ENCODE measurements at places on chromosomes 1 and 21. TPM values are rescaled to one million over a fixed set of nuclear protein-coding genes. Genes with fewer than 3 reads are reported as not detected.

DNA sequence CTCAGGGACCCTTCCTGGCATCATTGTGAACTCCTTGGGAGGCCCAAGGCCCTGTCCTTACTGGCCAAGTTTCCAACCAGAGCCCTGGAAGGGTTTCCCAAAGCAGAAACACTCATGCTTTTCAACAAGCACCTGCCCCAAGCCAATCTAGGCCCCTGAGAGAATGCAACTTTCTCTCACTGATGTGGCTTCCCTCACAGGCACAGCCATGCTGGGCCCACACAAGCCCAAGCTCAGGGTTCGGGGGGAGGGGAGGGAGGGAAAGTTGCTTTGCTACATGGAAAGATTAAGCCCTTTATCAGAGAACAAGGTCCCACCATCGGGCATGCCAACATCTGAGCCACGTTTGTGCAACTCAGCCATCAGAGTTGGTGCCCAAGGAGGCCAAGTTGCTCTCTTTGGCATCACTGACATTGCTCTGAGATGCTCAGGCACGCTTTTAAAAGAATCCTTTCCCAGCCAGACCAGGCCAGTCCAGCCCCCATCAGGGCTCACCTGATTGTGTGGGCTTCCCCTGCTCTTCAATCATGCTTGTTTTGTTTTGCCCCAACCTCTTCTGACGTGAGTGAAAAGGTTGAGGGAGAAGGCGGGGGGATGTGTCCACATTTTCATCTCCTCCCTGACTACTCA, 43.5 kb downstream of the RIMS3 start:
- H3K36me3 ChIP-seq, result no peaks in the 10 kb centered on the region
- H3K4me1 ChIP-seq, result peaks cover 15% of the 10 kb centered on the region
- H3K27ac ChIP-seq, result no peak overlapping the region
- no peaks in the 10 kb centered on the region for H3K27me3 ChIP-seq
- DNase-seq, result no peak
- no peak overlapping the region for H3K4me3 ChIP-seq

FCRLB gene
- polyA plus RNA-seq, result 4.9 TPM

WDR77 gene
- polyA plus RNA-seq, result 47.3 TPM

C4BPA gene
- not detected for polyA plus RNA-seq

RNPEP gene
- 28.2 TPM for polyA plus RNA-seq

DNA sequence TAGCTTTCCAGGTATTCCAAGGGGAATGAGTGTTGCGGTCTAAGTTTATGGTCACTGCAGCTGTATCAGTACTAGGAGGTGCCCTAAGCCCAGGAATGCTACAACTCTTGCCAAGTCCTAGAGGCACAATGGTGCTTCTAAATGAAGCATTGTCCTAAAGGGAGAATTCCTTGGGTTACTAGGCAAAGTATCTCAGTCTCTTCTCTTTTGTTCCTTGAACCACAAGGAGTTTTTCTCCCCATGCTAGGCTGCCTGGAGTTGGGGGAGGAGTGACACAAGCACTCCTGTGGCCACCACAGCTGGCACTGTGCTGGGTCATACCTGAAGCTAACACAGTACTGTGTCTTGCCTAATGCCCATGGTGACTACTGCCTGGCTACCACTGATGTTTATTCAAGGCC, 50.7 kb downstream of the KMO start:
- peaks cover 54% of the 10 kb centered on the region for H3K36me3 ChIP-seq
- no peaks in the 10 kb centered on the region for H3K27me3 ChIP-seq
- peaks cover 34% of the 10 kb centered on the region for H3K4me1 ChIP-seq

IQGAP3 gene
- polyA plus RNA-seq, result not detected

DNA sequence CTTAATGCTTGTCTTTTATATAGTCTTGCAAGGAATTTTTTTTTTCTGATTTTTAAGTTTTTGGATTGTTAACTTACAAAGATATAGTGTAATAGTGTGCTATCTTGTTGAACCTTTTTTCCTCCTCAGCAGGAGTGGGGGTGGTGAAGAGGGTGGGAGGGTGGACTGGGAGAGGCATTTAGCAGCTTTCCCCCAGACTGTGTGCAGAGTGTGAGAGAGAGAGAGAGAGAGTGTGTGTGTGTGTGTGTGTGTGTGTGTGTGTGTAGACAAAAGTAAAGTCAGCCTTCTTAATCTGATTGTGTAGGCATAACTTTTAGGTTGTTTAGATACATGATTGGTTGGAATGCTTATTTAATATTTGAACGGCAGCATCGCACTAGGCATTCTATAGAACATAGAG, 4.9 kb downstream of the CAMTA1 start:
- peaks cover 45% of the 10 kb centered on the region for H3K4me1 ChIP-seq
- H3K27ac ChIP-seq, result no peak overlapping the region
- H3K36me3 ChIP-seq, result peaks cover 7% of the 10 kb centered on the region

DNA sequence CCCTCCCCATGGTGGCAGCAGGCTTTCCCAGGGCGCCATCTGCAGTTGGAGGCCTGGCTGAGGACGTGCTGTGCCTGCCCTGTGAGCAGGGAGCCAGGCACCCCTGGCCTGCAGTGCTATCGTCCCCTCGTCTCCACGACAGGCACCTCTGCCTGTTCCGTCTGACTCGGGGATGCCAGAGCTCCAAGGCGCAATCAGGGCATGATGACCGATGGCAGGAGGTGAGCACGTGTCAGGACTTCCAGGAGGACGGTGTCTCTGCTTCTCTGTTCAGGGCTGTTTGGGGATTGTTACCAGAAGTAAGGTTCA, 125.2 kb downstream of the PCBP3 start:
- DNase-seq, result no peak
- H3K27me3 ChIP-seq, result peaks cover 17% of the 10 kb centered on the region
- H3K36me3 ChIP-seq, result no peaks in the 10 kb centered on the region
- no peak overlapping the region for H3K4me3 ChIP-seq

DNA sequence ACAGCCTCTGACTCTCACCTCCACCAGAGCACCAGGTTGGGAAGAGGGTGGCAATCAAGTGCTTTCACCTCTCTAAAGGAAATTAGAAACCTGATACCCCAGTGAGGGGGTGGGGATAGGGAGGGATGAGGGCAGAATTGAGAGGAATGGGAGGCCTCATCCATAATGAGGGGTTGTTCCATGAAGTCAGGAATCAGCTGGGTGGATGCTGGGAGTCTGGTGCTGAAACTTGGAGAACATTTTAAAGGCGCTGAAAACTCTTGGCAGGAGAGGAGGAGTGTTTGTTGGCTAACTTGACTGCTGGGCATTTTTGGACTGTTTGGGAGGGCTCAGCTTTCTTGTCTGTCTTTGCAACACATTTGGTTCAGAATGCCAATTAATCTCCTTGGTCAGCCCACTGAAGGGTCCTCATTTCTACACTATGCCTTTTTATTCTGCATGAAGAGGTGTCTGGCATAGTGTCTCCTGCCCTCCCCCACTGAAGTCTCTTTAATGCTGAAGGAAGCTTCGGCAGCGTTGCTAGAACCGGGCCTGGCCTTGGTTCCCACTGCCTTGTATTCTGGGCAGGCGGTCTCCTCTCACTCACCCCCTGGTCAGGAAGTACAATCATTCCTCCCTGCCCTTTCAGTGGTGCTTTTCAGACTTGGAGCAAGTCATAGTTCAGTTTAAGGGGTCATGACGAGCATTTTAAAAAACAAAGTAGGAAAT, 2.2 kb downstream of the PHGDH start:
- H3K4me3 ChIP-seq, result peak overlapping the region; percentile 95
- H3K36me3 ChIP-seq, result no peaks in the 10 kb centered on the region
- H3K27me3 ChIP-seq, result peaks cover 4% of the 10 kb centered on the region
- peaks cover 20% of the 10 kb centered on the region for H3K4me1 ChIP-seq
- H3K27ac ChIP-seq, result no peak overlapping the region

- H3K27me3 ChIP-seq, result no peaks in the 10 kb centered on the region
- peaks cover 3% of the 10 kb centered on the region for H3K4me1 ChIP-seq
- no peak overlapping the region for H3K4me3 ChIP-seq
- H3K27ac ChIP-seq, result no peak overlapping the region
Measured at GRCh38 chr1:210691039-210691610, 362.4 kb downstream of the HHAT start.

GRCh38 chr1:171742577-171742922, 685 bp upstream of the VAMP4 start:
- peaks cover 21% of the 10 kb centered on the region for H3K4me1 ChIP-seq
- no peaks in the 10 kb centered on the region for H3K27me3 ChIP-seq
- DNase-seq, result no peak
- peak overlapping the region; percentile 99 for H3K27ac ChIP-seq

VAV3 gene
- 39.7 TPM for polyA plus RNA-seq

DNA sequence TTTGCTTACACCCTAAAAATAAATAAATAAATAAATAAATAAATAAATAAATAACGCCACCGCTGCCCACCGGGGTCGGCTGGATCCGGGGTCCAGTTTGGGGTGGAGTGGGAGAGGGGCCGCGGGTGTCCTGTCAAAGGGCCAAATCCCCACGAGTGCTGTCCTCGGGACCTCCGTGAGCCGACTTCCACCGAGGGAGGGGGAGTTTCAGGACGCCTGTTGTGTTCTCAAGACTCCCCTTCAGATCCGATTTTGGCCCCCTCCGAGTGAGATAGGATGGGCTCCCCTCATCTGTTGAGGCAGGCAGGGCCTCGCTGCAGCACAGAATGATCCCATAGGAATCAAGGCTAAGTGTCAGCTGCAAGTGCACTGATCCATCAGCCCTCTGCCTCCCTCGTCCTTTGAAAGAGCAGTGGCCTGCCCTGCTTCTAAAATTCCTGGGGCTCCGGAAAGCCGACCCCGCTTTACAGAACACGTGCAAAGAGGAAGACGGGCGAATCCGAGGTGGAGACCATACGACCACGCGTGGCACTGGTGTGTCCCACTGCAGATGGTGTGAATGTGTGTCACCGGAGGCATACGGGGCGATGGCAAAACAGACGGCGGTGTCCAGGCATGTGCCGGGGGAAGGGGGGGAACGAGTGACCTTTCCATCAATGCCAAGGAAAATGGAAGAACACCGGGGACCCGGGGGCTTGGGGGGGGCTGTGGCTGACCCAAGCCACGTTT, 3880.5 kb downstream of the SRGAP2C start:
- no peak overlapping the region for H3K27ac ChIP-seq
- no peak overlapping the region for H3K4me3 ChIP-seq
- H3K27me3 ChIP-seq, result no peaks in the 10 kb centered on the region
- peaks cover 44% of the 10 kb centered on the region for H3K36me3 ChIP-seq
- DNase-seq, result no peak

DNA sequence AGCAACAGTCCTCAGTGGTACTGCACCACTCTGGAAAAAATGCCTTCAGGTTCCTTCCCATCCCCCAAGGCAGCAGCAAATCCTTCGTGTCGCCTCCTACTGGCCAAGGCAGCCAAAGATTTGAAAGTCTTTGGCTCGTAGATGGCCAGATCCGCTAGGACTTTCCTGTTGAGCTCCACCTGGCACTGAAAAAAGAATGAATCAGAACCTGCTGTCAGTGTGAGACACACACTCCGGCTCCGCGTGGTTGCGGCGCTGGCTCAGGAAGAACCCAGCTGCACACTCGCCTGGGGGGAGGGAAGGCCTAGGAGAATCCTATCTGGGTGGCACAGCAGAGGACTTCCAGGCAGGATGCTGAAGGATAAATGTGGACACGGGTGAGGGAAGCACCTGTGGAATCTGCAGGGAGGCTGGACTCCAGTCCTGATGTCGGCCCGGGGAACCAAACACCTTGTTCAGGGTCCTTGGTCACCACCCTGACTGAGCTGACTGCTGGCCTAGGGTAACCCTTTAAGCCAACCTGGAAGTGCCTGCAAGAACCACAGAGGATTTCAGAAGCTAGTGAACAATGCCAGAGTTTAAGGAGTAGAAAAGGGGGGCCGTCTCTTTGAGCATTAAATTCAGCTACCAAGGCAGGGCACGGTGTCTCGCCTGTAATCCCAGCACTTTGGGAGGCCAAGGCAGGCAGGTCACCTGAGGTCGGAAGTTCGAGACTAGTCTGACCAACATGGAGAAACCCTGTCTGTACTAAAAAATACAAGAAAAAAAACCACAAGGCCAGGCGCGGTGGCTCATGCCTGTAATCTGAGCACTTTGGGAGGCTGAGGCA, 3.2 kb upstream of the CCNL2 start:
- H3K27ac ChIP-seq, result peak overlapping the region; percentile 51
- H3K4me3 ChIP-seq, result peak overlapping the region; percentile 23
- peaks cover 65% of the 10 kb centered on the region for H3K4me1 ChIP-seq
- no peak for DNase-seq

DNA sequence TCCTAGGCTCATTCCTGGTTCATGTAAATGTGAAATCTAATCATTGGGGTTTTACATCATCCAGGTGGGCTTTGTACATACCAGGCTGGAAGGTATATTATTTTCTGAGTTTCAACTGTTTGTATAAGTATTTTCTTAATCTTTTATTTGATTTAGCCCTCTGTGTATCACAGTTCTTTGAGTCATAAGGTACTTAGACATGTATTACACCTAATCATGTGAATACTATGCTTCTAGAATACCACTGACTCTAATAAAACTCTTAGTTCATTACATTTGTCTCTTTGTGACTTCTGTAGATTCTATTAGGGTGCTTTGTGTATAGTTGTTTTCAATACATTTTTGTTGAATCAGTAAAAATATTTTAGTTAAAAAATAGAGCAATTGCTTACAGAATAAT, 92.8 kb downstream of the ZFYVE9 start:
- peaks cover 76% of the 10 kb centered on the region for H3K27me3 ChIP-seq
- H3K4me3 ChIP-seq, result no peak overlapping the region
- DNase-seq, result no peak
- no peak overlapping the region for H3K27ac ChIP-seq
- no peaks in the 10 kb centered on the region for H3K4me1 ChIP-seq

PIP5K1A gene
- polyA plus RNA-seq, result 22.9 TPM

GRCh38 chr1:24572301-24572700, 16.4 kb downstream of the NCMAP start:
- no peaks in the 10 kb centered on the region for H3K27me3 ChIP-seq
- H3K4me3 ChIP-seq, result peak overlapping the region; percentile 69
- peaks cover 28% of the 10 kb centered on the region for H3K4me1 ChIP-seq
- H3K27ac ChIP-seq, result peak overlapping the region; percentile 52
- no peaks in the 10 kb centered on the region for H3K36me3 ChIP-seq

MDM4 gene
- polyA plus RNA-seq, result 50.8 TPM

- no peak overlapping the region for H3K4me3 ChIP-seq
- no peaks in the 10 kb centered on the region for H3K27me3 ChIP-seq
- H3K27ac ChIP-seq, result peak overlapping the region; percentile 6
Measured at GRCh38 chr1:167297222-167298214, 76.8 kb downstream of the POU2F1 start.

DNA sequence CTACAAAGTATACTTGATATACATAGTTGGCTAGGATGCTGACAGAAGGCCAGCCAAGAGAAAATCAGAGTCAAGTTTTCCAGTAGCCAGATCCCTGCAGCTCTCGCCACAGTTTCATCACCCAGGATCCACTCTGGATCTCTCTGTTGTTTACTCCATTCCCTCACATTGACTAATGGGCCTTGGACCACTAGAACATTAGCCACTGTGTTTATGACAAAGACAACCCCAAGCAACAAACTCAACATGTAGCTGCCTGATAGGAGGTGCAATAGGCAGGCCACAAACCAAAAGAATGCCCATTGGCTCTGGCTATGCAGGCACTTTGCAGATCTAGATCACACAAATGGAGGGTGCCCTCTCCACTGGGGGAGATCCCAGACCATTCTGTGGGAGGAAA, 44.2 kb downstream of the ARHGEF11 start:
- peaks cover 25% of the 10 kb centered on the region for H3K27me3 ChIP-seq
- no peak overlapping the region for H3K27ac ChIP-seq
- H3K4me3 ChIP-seq, result no peak overlapping the region
- no peaks in the 10 kb centered on the region for H3K36me3 ChIP-seq

TFF1 gene
- polyA plus RNA-seq, result not detected

BNIPL gene
- not detected for polyA plus RNA-seq

All from naive B cell (primary cell).